ENCODE measurements at places on chromosomes 4 and X.
A peak's percentile ranks its signal among the peaks of the same experiment; 100 is the strongest.

DNA sequence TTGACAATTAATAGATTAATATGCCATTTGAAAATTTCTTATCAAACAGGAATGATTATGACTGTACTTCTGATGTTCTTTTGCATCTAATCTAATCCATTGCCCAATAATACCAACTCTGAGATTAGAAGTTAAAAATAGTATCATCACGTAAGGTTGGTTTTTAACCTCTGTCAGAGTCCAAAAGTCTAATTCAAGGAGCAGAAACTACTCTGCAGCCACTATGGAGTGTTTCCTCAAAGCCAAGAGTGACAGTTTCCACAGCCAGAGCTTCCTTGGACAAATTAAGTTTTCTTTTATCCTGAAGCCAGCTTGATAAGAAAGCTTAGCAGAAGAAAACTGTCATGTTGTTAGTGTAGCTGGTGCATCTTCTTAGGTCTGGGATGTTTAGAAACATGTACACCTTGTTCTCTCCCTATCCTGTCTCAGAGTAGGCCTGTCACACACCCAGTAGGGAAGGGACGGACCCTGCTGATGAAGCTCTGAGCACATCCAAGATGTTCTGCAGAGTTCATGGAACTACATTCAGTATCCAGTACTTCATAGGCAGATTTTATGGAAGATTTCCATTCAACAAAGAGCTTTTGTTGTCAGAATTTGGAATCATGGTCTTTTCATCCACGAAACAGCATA, 20.4 kb upstream of the PI4K2B start:
- H3K4me3 ChIP-seq: no peak overlapping the region
- no peaks in the 10 kb centered on the region for H3K27me3 ChIP-seq
- no peaks in the 10 kb centered on the region for H3K36me3 ChIP-seq

DNA sequence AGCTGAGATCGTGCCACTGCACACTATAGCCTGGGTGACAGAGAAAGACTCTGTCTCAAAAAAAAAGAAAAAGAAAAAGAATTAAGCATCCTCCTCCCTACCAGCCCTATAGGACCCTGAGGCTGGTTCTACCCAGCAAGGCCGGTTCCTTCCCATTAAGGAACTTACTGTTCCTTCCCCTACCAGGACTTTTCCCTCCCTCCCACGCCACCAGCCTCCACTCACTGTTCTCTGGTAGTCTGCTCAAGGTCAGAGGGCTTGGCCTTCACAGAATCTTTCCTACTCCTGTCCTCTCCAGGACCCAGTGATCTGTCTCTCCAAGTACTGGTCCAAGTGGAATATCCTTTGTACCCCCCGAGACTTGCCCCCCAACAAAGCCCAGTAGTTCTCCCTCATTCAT, 1.4 kb downstream of the GRIPAP1 start:
- DNase-seq: no peak
- no peak overlapping the region for H3K27ac ChIP-seq
- peaks cover 39% of the 10 kb centered on the region for H3K4me1 ChIP-seq
- no peaks in the 10 kb centered on the region for H3K27me3 ChIP-seq
- H3K4me3 ChIP-seq: peak overlapping the region; percentile 99

DNA sequence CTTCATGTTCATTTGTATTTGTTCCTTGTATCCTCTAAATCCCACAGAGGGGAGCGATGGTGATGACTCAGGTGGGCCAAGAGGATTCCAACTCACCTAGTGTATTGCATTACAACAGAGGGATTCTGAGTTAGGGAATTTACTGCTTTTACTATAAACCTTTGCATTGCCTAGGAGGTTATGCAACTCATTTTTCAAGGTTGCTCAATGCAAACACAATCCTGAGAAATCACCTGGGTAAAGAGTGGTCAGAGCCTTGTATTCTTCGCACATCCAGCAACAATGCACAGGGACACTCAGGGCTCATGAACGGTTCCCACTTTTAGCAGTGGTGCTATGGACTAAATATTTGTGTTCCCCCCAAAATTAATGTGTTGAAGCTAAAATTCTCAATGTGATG, 28.6 kb upstream of the LSM6 start:
- peaks cover 26% of the 10 kb centered on the region for H3K27me3 ChIP-seq
- H3K27ac ChIP-seq: no peak overlapping the region
- no peak for DNase-seq
- H3K36me3 ChIP-seq: no peaks in the 10 kb centered on the region
- H3K4me1 ChIP-seq: no peaks in the 10 kb centered on the region

DNA sequence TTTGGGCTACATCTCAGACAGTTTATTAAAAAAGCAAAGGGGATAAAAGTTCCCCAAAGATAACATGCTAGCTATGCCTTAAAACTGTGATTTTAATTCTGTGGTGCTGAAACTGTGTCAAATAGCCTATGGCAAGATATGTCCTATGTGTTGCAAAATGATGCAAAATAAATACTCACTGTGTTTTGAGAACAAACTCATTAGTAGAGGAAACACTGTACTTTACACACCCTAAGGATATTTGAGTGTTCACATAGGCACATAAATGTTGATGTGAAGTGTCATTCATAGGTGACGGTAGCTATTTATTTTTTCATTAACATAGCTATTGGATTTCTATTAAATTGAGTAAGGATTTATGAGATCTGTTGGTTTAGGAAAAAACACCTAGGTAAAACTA, 351.9 kb downstream of the FAT4 start:
- no peaks in the 10 kb centered on the region for H3K27me3 ChIP-seq
- no peaks in the 10 kb centered on the region for H3K4me1 ChIP-seq
- DNase-seq: no peak
- no peak overlapping the region for H3K27ac ChIP-seq

DNA sequence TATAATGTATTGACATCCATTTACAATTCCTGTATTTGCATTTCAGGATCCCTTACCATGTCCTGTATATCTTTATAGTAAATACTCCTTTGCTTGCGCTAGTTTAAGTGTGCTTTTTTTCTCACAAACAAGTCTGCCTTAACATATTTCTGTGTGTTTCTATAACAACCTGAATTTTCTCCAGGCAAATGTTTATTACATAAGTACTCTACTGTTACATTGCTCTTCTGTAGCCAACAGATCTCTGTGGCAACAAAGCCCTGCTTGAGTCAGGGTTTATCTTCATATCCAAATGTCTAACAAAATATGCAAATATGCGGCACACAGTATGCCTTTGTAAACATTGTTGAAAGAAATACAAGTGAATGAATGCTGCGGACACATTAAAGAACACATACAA, 625.5 kb downstream of the TLL1 start:
- H3K27me3 ChIP-seq: no peaks in the 10 kb centered on the region
- H3K4me3 ChIP-seq: no peak overlapping the region
- no peak overlapping the region for H3K27ac ChIP-seq
- H3K36me3 ChIP-seq: no peaks in the 10 kb centered on the region
- no peaks in the 10 kb centered on the region for H3K4me1 ChIP-seq
- no peak for DNase-seq

GRCh38 chr4:182683661-182684060, 233.5 kb downstream of the DCTD start:
- H3K27me3 ChIP-seq: peaks cover 29% of the 10 kb centered on the region
- H3K4me3 ChIP-seq: no peak overlapping the region
- no peaks in the 10 kb centered on the region for H3K36me3 ChIP-seq
- H3K4me1 ChIP-seq: no peaks in the 10 kb centered on the region
- DNase-seq: no peak

GRCh38 chr4:158208963-158209640, 1.2 kb upstream of the TMEM144 start:
- H3K4me3 ChIP-seq: no peak overlapping the region
- H3K36me3 ChIP-seq: no peaks in the 10 kb centered on the region
- DNase-seq: no peak
- H3K27ac ChIP-seq: no peak overlapping the region

DNA sequence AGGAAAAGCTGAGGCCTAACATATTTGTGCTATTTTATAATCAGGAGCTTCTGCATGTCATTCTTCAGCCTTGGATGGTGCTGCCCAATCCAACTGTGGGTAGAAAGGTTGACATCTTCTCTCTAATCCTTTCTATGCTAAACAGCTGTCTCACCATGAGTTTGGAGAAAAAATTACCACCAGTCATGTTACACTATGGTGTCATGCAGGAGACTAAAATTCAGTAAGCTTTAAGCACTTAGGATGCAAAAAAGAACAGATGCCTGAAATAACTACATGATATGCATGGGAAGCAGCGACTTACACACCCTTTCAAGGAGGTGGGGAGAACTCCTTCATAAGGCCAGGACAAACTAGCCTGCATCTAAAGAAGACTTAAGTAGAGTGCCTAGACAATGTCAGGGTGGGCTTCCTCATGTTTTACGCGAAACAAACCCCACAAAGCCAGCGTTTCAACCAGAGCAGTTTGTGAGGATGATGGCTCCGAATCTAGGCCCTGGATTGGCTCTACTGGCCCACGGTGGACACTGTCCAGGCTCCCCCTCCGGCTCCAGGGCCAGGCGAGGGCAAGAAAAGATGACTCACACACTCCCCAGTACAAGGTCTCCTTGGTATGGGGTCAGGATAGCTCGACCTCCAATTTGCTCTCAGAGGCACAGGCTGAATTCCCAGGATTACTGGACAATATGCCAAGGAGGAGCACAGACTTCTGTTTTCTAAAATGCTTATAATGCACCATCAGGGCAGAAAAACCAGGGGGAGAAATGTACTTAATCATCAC, 45.1 kb downstream of the STX18 start:
- no peak overlapping the region for H3K4me3 ChIP-seq
- no peaks in the 10 kb centered on the region for H3K36me3 ChIP-seq
- H3K4me1 ChIP-seq: peaks cover 29% of the 10 kb centered on the region
- DNase-seq: no peak
- H3K27me3 ChIP-seq: no peaks in the 10 kb centered on the region
- H3K27ac ChIP-seq: peak overlapping the region; percentile 3

DNA sequence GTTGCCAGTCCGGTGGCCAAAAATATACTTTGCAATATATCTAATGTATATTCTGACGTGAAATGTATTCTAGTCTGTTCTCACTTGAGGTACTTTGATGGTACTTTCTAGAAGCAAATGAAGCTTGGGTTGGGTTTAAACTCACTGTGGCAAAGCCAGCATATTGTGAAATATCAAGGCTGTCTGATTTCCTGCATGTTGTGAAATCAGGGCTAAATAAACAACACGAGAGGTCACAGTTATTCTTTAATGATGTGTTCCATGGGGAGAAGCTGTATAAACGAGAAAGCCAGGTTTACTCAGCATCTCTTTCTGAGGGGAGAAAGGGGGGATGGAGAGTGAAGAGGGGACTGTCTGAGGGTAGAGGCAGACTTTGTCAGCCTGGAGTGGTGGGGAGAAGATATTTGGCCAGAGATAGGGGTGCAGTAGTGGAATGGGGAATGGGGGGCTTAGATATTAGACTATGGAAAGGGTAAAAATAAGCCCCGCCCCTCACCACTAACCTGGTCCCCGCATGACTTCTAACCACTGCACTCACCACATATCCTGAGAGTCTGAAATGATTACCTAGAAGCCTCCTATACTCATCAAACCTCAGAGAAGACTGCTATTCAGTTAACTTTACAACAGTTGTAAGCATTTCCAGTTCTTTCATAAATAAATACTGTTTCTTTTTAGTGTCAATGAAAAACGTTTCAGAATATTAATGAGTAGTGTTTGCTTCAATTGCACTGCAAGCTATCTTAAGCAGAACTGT, 5.9 kb upstream of the SCARB2 start:
- DNase-seq: no peak
- H3K27ac ChIP-seq: no peak overlapping the region
- no peaks in the 10 kb centered on the region for H3K27me3 ChIP-seq
- peaks cover 5% of the 10 kb centered on the region for H3K4me1 ChIP-seq
- H3K4me3 ChIP-seq: no peak overlapping the region

- peak overlapping the region; percentile 93 for H3K4me3 ChIP-seq
- peak overlapping the region; percentile 96 for H3K27ac ChIP-seq
- no peak for DNase-seq
- H3K27me3 ChIP-seq: no peaks in the 10 kb centered on the region
- H3K36me3 ChIP-seq: peaks cover 68% of the 10 kb centered on the region
- peaks cover 43% of the 10 kb centered on the region for H3K4me1 ChIP-seq
Measured at GRCh38 chr4:2470791-2471190, 1.9 kb downstream of the RNF4 start.

DNA sequence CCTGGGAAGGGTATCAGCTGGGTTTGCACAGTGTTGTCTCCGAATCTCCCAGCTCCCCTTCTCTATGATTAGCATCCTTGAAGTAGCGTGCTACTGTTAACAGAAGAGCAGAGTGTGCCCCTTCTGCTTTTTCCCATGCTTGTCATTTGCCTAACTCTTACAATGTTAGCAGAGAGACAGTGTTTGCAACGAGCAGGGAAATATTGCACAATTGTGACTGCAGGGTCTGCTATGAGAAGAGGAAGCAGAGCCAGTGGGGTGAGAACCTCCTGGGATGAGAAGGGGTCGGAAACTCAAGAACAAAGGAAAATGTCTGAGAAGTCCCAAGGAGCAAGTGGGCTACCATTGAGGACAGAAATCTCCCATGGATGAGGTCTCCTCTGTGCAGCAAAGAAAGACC, 7.8 kb upstream of the CHRNA9 start:
- H3K27me3 ChIP-seq: peaks cover 24% of the 10 kb centered on the region
- no peak overlapping the region for H3K27ac ChIP-seq
- no peak overlapping the region for H3K4me3 ChIP-seq

GRCh38 chr4:71827826-71828225, 43.9 kb upstream of the GC start:
- no peaks in the 10 kb centered on the region for H3K4me1 ChIP-seq
- no peaks in the 10 kb centered on the region for H3K36me3 ChIP-seq
- H3K27ac ChIP-seq: no peak overlapping the region
- H3K27me3 ChIP-seq: no peaks in the 10 kb centered on the region

DNA sequence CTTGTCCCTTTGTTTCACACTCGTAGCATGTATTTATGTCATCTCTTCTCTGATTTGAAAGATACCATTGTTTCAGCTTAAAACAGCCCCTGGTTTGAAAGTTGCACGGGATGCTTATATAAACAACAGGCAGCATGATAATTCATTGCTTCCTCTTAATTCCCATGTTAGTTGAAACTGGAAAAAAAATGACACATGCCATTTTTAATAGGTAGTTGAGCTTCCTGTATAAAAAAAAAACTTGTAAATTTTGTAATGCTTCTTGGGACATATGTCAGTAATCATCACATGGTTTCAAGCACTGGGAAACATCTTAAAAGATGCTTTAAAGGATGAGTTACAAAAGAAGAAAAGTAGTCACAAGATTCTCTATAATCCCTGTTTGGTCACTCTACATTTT, 243.0 kb downstream of the PALLD start:
- H3K4me1 ChIP-seq: no peaks in the 10 kb centered on the region
- no peak overlapping the region for H3K4me3 ChIP-seq
- H3K36me3 ChIP-seq: no peaks in the 10 kb centered on the region

All from central memory CD8-positive, alpha-beta T cell (primary cell).